ENCODE measurements at places on chromosomes 12 and 14.
A peak's percentile ranks its signal among the peaks of the same experiment; 100 is the strongest.

DNA sequence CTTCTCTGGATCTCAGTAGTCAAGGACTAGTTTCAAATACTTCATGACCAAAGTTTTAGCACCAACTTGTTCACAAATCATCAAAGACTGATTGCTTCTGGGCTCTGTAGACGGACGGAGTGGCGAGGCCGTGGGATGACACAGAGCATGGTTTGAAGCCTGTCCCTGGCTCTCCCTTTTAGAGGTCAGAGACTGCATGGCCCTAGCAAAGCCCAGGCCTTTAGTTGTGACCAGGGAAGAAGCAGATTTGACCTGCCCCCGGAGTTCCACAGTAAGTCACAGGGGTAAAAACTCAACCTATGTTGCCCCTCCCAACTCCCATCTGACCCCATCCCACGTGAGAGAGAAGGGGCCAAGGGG, 90.4 kb downstream of the SYNE3 start:
- H3K36me3 ChIP-seq = peaks cover 3% of the 10 kb centered on the region
- no peak overlapping the region for H3K4me3 ChIP-seq
- no peaks in the 10 kb centered on the region for H3K27me3 ChIP-seq
- DNase-seq = no peak
- no peak overlapping the region for H3K27ac ChIP-seq

GRCh38 chr12:44158746-44159145, 322.9 kb downstream of the TMEM117 start:
- no peak overlapping the region for H3K27ac ChIP-seq
- H3K4me3 ChIP-seq = no peak overlapping the region
- H3K27me3 ChIP-seq = no peaks in the 10 kb centered on the region
- no peaks in the 10 kb centered on the region for H3K36me3 ChIP-seq
- no peak for DNase-seq

DNA sequence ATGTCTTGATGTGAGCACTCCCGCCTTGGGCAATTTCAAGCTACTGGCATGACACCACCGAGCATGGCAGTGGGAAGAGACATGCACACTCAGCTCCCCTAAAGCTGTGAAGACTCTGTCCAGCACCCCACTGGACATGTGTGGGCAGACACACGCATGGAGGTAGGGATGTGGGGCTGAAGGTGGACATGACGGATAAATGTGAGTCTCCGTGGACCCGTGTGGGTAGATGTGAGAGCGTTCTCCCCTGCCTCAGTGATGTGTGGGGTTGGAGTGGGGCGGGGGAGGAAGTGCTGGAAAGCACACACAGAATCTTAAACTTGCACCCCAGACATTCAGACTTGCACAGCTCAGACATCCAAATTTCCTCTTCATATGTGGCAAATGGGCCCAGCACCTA, 12.6 kb downstream of the SLC6A12 start:
- no peaks in the 10 kb centered on the region for H3K36me3 ChIP-seq
- no peaks in the 10 kb centered on the region for H3K27me3 ChIP-seq
- H3K27ac ChIP-seq = no peak overlapping the region
- DNase-seq = no peak

DNA sequence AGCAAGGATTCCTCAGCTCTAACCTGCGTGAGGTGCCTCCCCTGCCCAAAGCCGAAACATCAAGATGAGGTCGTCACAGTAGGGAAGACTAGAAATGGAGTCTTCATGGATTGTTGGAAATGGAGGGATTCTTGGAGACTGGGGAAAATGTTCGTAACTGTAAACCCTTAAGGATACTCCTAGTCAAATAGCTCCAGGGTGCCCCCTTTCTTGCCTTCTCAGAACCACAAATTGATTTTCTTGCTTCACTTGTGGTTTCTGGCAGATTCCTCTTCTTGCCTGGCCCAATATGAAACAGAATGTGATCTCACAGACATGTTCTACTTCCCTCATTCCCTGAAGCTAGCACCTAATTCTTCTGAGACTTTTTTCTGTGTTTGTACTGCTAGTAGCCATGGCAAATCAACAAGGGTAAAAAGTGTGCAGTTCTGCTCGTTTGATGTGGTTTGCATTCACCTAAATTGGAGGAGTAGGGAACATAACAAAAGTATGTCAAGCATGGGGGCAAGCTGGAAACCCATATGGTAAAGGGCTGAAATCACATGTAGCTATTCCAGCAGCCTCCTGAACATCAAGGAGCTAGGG, 332.0 kb downstream of the PAWR start:
- no peak overlapping the region for H3K4me3 ChIP-seq
- H3K27me3 ChIP-seq = no peaks in the 10 kb centered on the region
- no peaks in the 10 kb centered on the region for H3K4me1 ChIP-seq
- no peaks in the 10 kb centered on the region for H3K36me3 ChIP-seq
- DNase-seq = no peak

DNA sequence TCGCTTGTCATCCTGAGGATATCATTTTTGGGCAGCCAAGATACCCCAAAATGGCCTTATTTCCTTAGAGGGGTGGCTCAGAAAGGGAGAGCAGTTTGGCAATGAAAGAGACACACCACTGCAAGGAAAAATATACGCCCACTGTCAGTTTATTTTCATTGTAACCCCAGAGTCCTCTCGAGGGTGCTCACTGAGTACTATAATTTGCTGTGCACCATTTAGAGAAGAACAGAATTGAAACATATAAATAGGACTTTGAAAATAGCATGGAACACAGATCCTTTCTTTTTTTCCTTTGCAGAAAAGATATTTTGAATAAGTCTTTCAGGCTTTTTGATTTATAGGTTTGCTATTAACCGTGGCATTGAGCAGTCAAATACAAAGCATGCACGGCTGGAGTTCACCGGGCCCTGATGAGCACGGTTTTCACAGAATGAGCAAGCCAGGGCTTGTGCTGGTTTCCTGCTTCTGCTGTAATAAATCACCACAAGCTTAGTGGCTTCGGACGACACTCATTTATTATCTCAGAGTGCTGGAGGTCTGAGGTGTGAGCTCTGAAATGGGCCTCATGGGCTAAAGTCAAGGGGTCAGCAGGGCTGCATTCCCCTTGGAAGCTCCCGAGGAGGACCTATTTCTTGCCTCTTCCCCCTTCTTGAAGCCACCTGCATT, 152.3 kb downstream of the ZNF664 start:
- H3K4me3 ChIP-seq = no peak overlapping the region
- H3K36me3 ChIP-seq = no peaks in the 10 kb centered on the region
- H3K27ac ChIP-seq = no peak overlapping the region
- DNase-seq = no peak
- no peaks in the 10 kb centered on the region for H3K27me3 ChIP-seq

GRCh38 chr12:23253191-23253590, 628.2 kb downstream of the ETNK1 start:
- no peaks in the 10 kb centered on the region for H3K36me3 ChIP-seq
- H3K4me1 ChIP-seq = peaks cover 23% of the 10 kb centered on the region
- DNase-seq = no peak
- no peak overlapping the region for H3K27ac ChIP-seq
- no peak overlapping the region for H3K4me3 ChIP-seq

GRCh38 chr12:98594050-98594835, 757 bp downstream of the SLC25A3 start:
- peak overlapping the region; percentile 90 for H3K27ac ChIP-seq
- DNase-seq = peak; percentile 13
- H3K4me1 ChIP-seq = peaks cover 20% of the 10 kb centered on the region
- no peaks in the 10 kb centered on the region for H3K27me3 ChIP-seq

GRCh38 chr14:101879529-101880336, 84.6 kb upstream of the DYNC1H1 start:
- peaks cover 16% of the 10 kb centered on the region for H3K36me3 ChIP-seq
- no peak for DNase-seq
- no peak overlapping the region for H3K27ac ChIP-seq
- no peaks in the 10 kb centered on the region for H3K27me3 ChIP-seq
- H3K4me1 ChIP-seq = peaks cover 6% of the 10 kb centered on the region

GRCh38 chr12:24379433-24379832, 430.0 kb upstream of the SOX5 start:
- no peaks in the 10 kb centered on the region for H3K27me3 ChIP-seq
- no peak overlapping the region for H3K27ac ChIP-seq
- no peak for DNase-seq
- H3K4me3 ChIP-seq = no peak overlapping the region
- H3K36me3 ChIP-seq = no peaks in the 10 kb centered on the region

- H3K4me3 ChIP-seq = peak overlapping the region; percentile 60
- DNase-seq = no peak
- H3K36me3 ChIP-seq = peaks cover 8% of the 10 kb centered on the region
- H3K27ac ChIP-seq = no peak overlapping the region
- H3K27me3 ChIP-seq = no peaks in the 10 kb centered on the region
Observed at GRCh38 chr12:88111074-88111652, 30.7 kb downstream of the CEP290 start.

DNA sequence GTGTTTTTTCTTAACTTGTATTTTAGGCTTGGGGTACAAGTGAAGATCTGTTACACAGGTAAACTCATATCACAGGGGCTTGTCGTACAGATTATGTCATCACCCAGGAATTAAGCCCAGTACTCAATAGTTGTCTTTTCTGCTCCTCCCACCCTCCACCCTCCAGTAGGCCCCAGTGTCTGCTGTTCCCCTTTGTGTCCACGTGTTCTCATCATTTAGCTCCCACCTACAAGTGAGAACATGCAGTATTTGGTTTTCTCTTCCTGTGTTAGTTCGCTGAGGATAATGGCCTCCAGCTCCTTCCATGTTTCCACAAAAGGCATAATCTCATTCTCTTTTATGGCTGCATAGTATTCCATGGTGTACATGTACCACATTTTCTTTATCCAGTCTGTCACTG, 166.7 kb downstream of the RIMBP2 start:
- no peak for DNase-seq
- H3K27ac ChIP-seq = no peak overlapping the region
- no peaks in the 10 kb centered on the region for H3K36me3 ChIP-seq
- H3K27me3 ChIP-seq = no peaks in the 10 kb centered on the region
- no peak overlapping the region for H3K4me3 ChIP-seq

DNA sequence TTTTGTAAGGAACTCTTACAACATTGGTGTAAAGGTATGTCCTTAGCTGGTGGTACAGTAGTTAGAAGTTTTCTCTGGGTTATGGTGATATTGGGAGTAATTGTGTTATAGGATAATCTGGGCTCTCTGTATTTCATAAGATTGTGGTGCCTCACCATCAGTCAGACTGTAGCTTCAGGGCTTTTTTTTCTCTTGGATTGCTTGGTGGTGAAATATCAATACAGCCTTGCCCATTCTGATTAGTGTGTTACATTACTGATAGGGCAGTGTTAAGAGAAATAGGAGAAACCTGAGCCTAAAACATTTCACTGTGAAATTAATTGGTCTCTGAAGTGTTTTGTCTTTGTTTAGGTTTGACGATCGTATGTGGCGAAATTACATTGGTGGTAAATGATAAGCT, 71.0 kb downstream of the RCOR1 start:
- no peaks in the 10 kb centered on the region for H3K4me1 ChIP-seq
- no peak overlapping the region for H3K27ac ChIP-seq
- no peaks in the 10 kb centered on the region for H3K27me3 ChIP-seq
- no peaks in the 10 kb centered on the region for H3K36me3 ChIP-seq

GRCh38 chr12:7210642-7211151, 21.2 kb downstream of the PEX5 start:
- no peak for DNase-seq
- H3K27ac ChIP-seq = no peak overlapping the region
- H3K27me3 ChIP-seq = no peaks in the 10 kb centered on the region
- no peak overlapping the region for H3K4me3 ChIP-seq

DNA sequence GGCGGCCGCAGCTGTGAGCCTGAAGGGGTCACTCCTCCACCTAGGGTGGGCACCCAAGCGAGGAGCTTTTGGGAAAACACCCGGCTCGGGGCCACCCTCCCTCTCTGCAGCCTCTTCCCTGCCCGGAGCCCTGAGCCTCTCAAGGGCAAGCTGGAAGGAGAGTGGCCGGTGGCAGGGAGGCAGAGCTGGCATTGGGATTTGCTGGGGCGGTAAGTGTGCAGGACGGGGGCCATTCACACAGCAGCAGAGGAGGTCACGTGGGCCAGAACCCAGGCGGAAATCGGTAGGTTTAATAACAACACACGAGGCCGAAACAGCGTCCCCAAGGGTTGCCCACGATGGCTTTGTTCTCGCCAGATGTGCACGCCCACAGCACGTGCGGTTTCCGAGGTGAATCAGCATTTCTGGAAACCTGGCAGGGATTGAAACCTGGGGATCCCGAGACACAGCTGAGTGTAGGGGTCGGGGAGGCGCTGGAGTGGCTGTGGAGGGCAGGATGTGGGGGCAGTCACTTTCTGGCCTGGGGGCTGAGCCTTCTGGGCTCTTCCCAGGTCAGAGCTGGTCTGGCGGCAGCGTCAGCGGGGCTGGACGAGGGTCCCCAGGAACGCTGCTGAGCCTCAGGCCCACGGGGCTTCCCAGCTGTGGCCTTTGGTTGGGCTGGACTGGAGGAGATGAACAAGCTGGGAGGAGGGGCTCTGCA, 23.5 kb downstream of the NOC4L start:
- H3K27ac ChIP-seq = no peak overlapping the region
- H3K4me3 ChIP-seq = no peak overlapping the region
- no peak for DNase-seq

- no peak for DNase-seq
- no peak overlapping the region for H3K27ac ChIP-seq
- no peak overlapping the region for H3K4me3 ChIP-seq
Observed at GRCh38 chr12:117468016-117468415, 106.6 kb upstream of the NOS1 start.

Data from thoracic aorta (tissue), 2 donors.